ENCODE measurements at places on chromosomes 4 and X.

GRCh38 chr4:95838192-95838591, 1.7 kb upstream of the PDHA2 start:
- no peak for DNase-seq

DNA sequence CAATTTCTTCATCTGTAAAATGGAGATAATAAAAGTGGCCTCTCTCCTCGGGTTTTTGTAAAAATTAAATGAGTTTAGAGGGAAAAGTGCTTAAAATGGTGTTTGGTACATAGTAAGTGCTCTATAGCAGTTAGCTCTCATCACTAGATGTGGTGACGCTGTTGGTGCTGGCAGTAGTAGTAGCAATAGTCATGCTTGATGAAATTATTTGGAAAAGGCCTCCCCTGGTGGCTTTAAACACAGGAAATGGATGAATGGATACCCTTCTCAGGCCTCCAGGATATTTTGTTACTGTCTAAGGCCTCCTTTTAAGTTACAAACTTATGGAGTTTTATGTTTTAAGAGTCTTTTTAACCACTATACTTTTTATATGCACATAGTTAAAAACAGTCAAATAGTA, 142.9 kb downstream of the CBR4 start:
- no peak for DNase-seq

- DNase-seq, result no peak
These were observed 29.6 kb upstream of the COX18 start for GRCh38 chr4:73099143-73099542.

GRCh38 chr4:10623241-10623640, 61.3 kb downstream of the CLNK start:
- no peak for DNase-seq

DNA sequence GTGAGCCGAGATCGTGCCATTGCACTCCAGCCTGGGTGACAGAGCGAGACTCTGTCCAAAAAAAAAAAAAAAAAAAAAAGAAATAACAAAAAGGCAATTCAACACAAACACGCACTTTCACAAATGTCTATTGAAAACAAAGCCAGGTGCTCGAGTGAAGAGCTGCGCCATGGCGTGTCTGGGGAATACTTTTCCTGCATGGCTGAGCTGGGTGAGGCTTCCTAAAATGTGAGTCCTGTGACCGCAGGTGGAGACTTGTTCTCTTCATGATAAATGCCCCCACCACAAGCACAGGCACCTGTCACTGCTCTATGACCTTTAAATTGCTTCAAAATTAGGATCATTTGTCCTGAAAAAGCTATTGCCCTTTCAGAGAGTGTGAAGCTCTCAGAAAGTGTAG, 4.0 kb upstream of the ABLIM2 start:
- DNase-seq, result no peak

DNA sequence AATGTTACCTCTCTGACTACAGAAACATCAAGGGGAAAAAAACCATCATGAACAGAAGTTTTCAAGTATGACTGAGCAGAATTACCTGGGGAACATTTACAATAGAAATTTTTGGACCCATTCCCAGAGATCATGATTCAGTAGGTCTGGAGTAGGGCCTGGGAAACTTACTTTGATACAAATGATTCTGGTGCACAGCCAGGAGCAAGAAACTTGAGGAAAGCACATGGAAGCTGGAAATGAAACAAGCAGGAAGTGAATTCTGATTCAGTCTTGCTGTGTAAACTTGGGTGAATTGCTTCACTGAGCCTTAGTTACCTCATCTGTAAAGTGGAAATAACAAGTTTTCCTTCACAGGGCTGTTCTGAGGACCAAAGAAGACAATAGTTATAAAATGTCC, 192.5 kb upstream of the TAPT1 start:
- DNase-seq, result no peak

Data from NCI-H526 treated with DMSO at 0.1 percent for 48 hours (cell line).